ENCODE measurements at places on chromosomes 6 and 20.

GRCh38 chr6:167130008-167130677 is 7.2 kb downstream of the CCR6 start:
- no peak for DNase-seq

DNA sequence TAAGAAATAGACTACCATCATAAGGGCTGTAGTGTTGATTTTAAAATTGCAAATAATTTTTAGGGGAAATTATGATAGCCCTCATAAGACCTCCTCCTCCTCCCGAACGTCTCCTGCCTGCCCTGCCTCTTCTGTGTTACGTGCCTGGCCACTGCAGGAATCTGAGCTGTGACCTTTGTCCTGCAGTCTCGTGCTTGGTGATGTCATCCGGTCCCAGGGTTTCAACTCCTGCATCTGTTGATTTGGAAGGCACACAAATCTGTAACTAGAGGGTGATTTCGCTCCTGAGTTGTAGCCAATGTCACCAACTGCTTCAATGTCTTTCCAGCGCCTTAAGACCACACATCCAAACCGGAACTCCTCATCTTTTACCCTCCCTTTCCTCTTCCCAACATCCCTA is 163.2 kb downstream of the AIG1 start:
- DNase-seq: no peak

DNA sequence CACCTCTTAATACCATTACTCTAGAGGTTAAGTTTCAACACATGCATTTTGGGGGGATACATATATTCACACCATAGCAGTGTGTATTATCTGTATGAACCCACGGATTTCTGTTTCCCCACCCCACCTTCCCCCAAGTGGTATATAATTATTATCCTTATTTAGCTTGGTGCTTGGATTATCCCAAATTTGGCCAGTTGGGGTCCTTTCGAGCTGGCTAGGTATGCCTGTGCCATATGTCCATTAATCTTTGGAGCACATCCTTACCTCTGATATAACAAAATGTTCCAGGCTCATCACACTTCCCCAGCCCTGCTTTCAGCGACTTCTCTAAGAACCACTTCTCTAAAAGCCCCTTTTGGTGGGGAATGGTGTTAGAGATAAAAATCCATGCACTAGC is 118.7 kb upstream of the MLIP start:
- no peak for DNase-seq

- no peak for DNase-seq
These were observed 38.5 kb upstream of the AHI1 start for GRCh38 chr6:135535989-135536414.

- DNase-seq: no peak
These were observed 578.2 kb downstream of the QKI start for GRCh38 chr6:163992701-163993100.

DNA sequence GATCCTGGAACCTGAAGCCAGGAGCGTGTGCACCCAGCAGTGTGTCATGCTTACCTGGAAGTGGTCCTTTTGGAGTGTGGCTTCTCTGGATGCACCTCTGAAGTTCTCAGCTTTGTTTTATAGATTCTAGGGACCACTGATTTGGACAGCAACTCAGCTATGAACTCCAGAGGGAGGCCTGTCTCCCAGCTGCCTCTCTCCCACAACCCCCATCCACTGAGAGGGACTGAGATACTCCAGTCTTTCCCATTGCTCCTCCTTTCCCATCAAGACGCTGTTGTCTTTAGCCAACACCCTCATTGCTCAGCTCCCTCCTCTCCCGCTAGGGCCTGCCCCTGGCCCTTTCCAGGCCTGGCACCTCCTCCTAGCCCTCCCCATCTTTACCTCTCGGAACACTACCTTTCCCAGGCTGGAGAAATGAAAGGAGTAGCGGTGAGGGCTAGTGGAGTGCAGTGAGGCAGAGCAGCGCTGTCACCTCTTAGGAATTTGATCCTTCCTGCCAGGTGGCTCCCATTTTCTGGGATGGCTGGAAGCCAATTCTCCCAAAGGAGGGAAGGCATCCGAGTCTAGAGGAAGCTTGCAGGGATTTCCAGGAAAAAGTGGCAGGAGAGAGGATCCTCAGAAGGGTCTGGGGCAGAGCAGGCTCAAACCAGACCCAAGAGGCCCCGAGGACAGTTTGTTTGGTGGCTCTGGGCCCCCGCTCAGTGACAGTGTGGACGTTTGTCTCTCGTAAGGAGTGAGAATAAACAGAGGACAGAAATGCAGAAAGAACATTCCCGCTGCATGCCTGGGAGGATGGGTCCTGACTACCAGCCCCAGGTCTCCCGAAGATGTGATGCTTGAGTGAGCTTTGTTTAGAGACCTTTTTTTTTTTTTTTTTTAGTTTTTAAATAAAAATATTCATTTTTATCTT is at the start of gene LRRN4:
Gene LRRN4 (minus strand): TSS at position 285 of the 913 bp plus-strand sequence. CDS start 1,261 bp downstream, outside the sequence.
- DNase-seq: peak; percentile 67

DNA sequence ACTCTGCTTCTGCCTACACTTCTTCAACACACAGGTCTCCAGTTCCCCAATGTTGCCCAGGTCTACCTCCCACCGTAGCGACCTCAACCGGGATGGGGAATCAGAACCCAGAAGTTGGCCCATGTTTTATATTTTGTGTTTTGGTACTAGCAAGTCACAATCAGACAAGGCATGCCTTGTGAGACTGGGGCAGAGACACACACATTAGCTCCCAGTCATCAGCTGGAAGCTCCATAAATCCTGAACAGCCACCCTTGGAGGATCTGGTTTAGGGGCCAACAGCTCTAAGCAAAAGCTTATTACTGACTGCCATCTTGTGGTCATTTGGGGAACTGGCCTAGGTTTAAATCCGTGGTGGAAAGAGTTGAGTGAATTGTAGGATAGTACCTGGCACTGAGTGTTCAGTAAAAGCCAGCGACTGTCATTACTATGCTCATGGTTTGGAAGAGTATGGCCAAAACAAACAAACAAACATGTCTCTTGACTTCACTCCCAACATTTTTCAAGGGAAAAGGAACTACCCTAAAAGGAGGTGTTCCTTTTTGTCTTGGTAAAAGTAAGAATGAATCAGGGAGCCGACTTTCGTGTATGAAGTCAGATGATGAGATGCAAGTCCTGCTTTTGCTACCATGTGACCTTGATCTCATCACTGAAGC is 40.5 kb downstream of the PIM1 start:
- DNase-seq: peak; percentile 58

DNA sequence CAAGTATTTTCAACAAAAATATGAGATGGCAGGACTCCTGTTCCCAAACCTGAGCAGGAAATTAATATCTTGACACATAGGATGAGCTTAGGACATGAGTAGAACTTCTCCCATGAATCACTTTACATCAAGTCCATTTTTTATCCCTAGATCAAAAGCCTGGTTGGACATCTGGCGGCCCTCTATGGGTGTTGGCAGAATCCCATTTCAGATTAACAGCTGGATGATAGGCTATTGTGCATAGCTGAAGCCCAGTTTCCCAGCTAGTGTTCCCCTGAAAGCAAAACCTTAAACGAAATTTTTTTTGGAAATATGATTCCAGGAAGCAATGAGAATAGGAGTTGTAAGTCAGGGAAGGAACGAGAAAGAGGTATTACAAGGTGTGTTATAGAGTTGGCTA is 449.4 kb upstream of the CHD6 start:
- DNase-seq: no peak

GRCh38 chr6:167968091-167968490 is 29.4 kb upstream of the KIF25 start:
- DNase-seq: no peak

GRCh38 chr6:14406614-14407331 is 289.2 kb downstream of the CD83 start:
- no peak for DNase-seq

- peak; percentile 74 for DNase-seq
These were observed 606 bp upstream of the ULBP1 start for GRCh38 chr6:149963212-149963461.

DNA sequence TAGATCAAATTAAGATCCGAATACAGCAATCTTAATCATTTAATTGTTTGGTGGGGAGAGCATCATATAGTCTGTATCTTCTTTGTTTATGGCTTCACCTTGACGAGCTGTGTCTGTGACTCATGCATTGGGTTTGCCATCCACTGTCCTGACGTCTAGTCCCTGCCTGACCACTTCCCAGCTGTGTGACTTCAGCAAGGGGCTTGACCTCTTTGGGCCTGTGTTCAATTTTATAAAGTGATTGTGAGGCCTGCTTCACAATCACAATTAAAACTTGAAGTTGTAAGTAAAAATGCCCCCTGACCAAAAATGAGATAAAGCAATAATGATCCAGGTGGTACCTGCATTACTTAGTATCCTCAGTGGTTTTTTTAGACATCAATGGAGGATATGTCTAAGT is 209.2 kb downstream of the ZNF217 start:
- no peak for DNase-seq

- DNase-seq: no peak
These were observed 167.3 kb downstream of the KCNQ5 start for GRCh38 chr6:72789145-72789544.

DNA sequence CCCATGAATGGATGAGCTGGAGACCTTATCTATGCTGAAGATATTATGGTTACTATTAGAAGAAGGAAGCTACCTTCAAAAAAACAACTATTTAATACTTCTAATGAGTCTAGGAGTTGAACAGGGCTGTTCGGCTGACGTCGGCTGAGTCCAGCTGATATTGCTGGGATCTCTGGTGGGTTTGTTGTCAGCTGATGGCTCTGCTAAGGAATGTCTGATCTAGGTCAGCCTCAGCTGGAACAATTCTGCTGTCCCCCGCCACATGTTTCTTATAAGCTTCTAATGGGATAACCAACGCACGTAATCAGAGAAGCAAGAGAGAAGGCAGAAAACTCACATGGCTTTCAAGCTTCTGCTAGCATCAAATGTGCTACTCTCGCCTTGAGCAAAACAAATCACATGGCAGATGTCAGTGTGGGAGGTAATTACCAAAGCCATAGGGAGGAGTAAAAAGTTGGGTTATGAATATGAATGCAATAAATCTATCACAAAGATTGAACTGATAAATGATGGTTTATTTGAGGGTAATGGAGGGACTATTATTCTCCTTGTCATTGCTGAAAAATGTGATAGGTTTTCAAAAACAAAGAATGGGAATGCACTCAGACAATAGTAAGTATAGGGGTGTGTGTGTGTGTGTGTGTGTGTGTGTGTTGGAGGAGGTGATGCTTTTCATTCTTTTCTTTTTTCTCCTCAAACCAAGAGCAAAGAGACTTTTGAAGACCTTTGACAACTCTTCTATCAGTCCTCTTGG is 71.5 kb downstream of the BTBD3 start:
- no peak for DNase-seq

DNA sequence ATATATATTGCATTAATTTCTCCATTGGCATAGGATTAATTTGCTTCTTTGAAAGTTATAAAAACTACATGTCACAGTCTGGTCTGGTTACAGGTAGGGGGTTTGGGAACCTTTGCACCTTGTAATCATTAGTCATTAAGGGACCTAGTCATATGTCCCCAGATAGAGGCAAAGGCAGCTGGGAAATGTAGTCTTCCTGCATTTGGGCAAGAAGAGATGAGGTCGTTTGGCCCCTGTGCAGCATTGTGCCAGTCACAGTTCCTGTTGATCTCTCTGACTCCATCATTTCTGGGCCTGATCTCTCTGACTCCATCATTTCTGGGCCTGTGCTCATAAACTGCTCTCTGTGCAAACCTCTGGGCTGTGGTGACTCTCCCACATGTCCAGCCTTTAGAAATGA is 73.2 kb downstream of the BCKDHB start:
- DNase-seq: no peak

GRCh38 chr6:12289933-12290820 is at the start of gene EDN1:
Gene EDN1 (plus strand): TSS chr6:12290361. CDS start chr6:12290630, 269 bp downstream.
- peak; percentile 57 for DNase-seq

GRCh38 chr20:4997222-4997621 is 4.1 kb downstream of the SLC23A2 start:
- no peak for DNase-seq

DNA sequence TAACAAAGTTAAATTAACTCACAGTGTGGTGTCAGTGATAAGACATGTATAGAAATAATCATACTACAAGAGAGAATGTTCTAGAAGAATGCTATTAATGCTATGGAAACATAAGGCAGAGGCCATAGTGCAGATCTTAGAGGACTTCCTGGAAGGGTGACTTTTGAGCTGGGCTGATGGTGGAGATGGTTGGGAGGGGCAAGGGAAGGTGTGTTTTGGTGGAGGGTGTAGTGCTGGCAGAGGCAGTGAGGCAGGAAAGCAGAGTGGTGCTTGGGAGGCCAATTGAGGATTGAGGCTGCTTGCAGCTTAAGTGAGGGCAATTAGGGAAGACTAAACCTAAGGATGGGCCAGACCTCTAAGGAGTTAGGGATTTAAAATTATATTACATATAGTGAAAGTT is 58.5 kb upstream of the FNDC1 start:
- no peak for DNase-seq

DNA sequence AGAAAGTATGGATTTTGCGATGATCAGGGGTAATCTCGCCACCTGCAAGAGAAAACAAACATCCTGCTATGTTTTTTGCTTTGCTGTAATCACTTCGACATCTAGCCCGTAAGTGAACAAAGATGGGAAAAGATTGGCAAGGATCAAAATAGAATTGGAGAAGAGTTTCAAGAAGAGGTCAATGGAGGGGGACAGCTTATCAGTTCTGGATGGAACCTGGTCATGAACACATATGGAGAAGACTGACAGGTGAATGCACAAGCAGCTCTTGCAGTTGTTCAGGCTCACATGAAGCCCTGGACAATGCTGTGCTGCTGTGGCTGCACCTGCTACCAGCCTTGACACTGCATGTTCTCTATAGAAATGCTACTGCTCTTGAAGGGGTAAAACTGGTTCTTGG is 222.1 kb downstream of the BCAS1 start:
- DNase-seq: no peak

- DNase-seq: no peak
These were observed 61.5 kb downstream of the SEL1L2 start for GRCh38 chr20:13928901-13929300.

- DNase-seq: no peak
These were observed 70.2 kb upstream of the BCLAF1 start for GRCh38 chr6:136359851-136360250.

DNA sequence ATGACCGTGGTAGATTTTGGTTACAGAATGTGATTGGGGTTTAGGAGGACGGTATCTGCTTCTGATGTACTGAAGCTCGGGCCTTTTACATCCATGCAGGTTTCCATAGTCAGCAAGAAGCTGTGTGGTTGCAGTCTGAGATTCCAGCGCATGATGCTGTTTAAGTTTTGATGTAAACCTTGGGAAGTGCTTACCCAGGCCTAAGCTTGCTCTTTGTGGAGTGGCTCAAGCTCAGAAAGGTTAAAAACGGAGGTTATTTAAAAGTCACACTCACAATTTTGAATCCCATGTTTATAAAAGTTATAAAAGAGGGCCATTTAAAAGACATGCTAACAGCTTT is 121.4 kb downstream of the TIAM2 start:
- DNase-seq: no peak

GRCh38 chr6:116136933-116137340 is 11.0 kb upstream of the COL10A1 start:
- DNase-seq: no peak

- no peak for DNase-seq
These were observed 9.9 kb upstream of the C6orf141 start for GRCh38 chr6:49540614-49541013.

GRCh38 chr20:58718121-58718563 is 25.5 kb downstream of the NPEPL1 start:
- no peak for DNase-seq
